Amniotic stem cell (primary cell): ENCODE measurements at places on chromosomes 2 and 18.

GRCh38 chr2:203758841-203759689 lies 52.6 kb downstream of the CD28 start:
- DNase-seq = no peak

- DNase-seq = no peak
These were observed 44.1 kb downstream of the NCK2 start for GRCh38 chr2:105788670-105789290.

DNA sequence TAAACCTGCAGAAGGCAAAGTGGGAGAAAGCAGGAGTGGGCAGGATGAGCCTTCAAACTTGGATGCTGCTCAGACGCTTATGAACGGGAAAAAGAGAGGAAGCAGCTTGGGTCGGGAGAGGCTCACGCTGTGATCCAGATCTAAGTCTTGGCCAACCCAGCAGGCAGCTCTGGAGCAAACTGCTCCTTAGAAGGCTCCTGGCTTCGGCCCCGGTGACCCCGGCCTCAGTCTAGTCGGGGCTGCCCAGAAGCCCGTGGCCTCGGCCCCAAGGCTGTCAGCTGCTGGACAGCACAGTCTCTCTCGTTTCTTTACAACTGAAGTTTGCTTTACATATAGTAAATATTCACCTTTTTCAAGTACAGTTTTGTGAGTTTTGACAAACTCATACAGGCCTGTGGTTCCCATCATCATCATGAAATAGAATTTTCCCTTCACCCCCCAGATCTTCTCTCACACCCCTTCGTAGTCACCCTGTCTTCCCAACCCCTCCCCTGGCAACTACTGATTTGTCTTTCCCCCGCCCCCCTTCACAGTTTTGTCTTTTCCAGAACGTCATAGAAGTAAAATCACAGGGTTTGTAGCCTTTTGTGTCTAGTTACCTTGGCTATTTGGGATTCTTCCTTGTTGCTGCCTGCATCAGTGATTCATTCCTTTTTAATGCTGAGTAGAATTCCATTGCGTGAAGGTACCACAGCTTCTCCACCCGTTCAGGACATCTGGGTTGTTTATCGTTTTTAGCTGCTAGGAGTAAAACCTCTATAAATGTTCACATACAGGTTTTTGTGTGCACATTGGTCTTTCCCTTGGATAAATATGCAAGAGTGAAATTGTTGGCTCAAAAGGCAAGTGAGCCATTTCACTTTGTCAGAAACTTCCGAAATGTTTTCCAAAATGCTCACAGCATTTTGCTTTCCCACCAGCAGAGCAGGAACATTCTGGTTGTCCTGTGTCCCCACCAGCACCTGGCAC lies 35.1 kb downstream of the MYO7B start:
- DNase-seq = no peak

DNA sequence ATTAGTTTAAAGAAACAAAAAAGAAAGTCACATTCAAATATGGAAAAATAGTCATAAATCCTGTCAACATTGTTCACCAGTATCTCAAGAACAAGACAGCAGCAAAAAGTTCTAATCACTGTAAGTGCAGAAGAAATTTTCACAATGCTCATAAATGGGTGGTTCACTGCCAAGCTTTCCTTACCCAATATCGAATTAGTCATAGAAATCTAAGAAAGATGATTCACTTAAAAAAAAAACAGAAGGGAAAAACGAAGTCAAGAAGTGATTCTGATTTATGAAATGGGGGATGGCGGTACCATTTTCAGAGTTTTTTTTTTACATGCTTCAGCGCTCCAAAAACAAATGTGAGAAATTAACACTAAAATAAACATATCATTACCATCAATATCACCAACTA lies 156.7 kb downstream of the EXOC6B start:
- no peak for DNase-seq

- no peak for DNase-seq
These were observed 233.7 kb downstream of the SCG2 start for GRCh38 chr2:223368481-223368880.
